Colonic mucosa (tissue), 4 donors: ENCODE measurements at places on chromosomes 2 and 18. TPM values are rescaled to one million over a fixed set of nuclear protein-coding genes. Genes with fewer than 3 reads are reported as not detected.

The AP1S3 gene
- 12.0 TPM for total RNA-seq

The RAB6C gene
- not detected for total RNA-seq

The FAM168B gene
- total RNA-seq = 82.6 TPM

- H3K36me3 ChIP-seq = no peaks in the 10 kb centered on the region
- no peak overlapping the region for H3K27ac ChIP-seq
- no peak for DNase-seq
- no peak overlapping the region for H3K4me3 ChIP-seq
- no peaks in the 10 kb centered on the region for H3K27me3 ChIP-seq
Observed at GRCh38 chr2:23135481-23136100, 249.4 kb upstream of the KLHL29 start.

DNA sequence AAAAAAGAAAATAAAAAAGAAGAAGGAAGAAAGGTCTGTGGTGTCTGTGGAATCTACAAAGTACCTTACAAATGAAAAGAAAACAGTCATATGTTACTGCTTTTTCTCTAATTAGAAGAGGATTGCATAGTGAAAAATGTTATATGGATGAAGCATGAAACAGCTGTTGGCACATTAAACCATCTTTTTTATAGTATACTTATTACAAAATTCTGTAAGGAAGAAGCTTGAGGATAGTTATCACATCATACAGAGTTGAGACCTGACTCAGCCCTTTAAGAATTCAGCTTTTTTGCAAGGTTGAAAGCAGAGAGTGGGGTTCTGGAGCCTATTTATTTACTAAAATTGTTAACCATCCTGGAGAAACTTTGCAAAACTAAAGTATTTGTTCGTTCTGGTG, 222.7 kb downstream of the PHLPP1 start:
- no peaks in the 10 kb centered on the region for H3K27me3 ChIP-seq
- no peak overlapping the region for H3K4me3 ChIP-seq
- no peaks in the 10 kb centered on the region for H3K36me3 ChIP-seq

DNA sequence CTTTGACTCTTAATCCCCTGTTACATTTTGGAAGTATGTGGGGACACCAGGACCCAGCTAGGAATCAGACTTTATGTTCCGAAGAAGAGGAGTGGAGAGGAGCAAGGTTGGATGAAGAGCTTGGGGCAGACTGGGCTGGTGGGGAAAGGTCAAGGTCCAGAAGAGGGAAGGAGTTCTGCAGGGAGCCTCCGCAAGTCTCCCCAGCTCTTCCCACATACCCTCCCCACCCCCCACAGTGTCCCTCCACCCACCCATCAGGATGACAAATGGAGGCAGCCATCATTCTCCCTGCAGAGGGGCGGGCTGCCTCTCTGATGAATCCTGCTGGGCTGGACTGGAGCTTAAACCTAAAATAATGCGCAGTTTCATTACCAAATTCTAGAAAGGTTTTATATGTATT, 77.2 kb downstream of the ACKR3 start:
- no peaks in the 10 kb centered on the region for H3K36me3 ChIP-seq
- no peak overlapping the region for H3K4me3 ChIP-seq
- H3K4me1 ChIP-seq = no peaks in the 10 kb centered on the region
- no peaks in the 10 kb centered on the region for H3K27me3 ChIP-seq
- H3K27ac ChIP-seq = no peak overlapping the region

DNA sequence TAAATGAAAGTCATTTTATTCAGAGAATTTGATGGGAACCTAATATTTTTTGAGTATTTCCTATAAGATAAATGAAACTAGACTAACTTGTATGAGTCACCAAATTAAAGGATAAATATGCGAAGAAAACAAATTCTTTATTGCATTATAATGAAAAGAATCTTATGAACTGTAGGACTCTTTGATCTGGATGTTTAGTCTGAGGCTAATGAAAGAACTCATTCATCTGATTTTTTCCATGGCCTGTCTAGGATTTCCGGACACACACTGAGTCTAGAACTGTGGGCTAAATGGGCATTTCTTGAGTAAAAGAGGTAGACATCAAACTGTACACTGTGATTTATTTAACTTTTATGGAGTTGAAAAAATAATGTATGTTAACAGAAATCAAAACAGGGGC, 43.0 kb downstream of the ZNF519 start:
- DNase-seq = no peak
- no peak overlapping the region for H3K4me3 ChIP-seq
- no peak overlapping the region for H3K27ac ChIP-seq
- no peaks in the 10 kb centered on the region for H3K27me3 ChIP-seq
- no peaks in the 10 kb centered on the region for H3K4me1 ChIP-seq

DNA sequence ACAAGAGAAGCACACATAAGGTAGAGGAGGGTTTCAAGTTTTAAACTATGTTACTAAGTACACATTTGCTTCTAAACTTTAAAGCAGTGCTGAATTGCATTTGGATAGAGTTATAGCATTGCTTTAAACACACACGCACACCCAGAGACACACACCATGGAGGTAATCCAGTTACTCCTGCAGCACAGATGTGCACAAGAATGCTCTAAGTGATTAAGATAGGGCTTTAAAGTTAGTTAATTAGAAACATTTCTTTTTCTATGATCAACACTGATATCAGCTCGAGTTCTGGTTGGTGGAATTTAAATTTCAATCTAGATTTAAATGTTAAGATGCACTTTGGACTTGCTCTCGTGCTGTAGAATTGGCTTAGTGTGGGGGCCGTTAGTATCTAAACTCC, 492.3 kb downstream of the ZEB2 start:
- no peaks in the 10 kb centered on the region for H3K27me3 ChIP-seq
- no peaks in the 10 kb centered on the region for H3K4me1 ChIP-seq
- no peak overlapping the region for H3K4me3 ChIP-seq
- no peak for DNase-seq
- no peaks in the 10 kb centered on the region for H3K36me3 ChIP-seq

DNA sequence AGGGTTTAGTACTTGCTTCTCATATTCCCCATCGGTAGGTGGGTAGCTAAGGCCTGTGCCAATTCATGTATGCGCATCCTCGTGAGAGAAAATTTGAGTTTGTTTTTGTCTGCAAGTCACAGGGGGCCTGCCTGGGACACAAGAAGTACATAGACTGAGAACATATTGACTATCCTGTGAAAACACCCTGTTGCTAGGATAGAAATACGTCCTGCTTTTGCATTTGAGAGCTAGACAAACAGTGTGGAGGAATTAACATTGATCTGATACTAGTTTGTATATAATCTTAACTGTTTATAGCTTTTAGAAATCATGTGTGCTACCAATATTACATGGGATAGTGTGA, 10.9 kb downstream of the WDR7 start:
- H3K27me3 ChIP-seq = no peaks in the 10 kb centered on the region
- no peak for DNase-seq
- H3K36me3 ChIP-seq = no peaks in the 10 kb centered on the region
- H3K4me1 ChIP-seq = peaks cover 7% of the 10 kb centered on the region
- no peak overlapping the region for H3K4me3 ChIP-seq

- H3K4me3 ChIP-seq = no peak overlapping the region
- H3K36me3 ChIP-seq = no peaks in the 10 kb centered on the region
- H3K27me3 ChIP-seq = no peaks in the 10 kb centered on the region
- no peaks in the 10 kb centered on the region for H3K4me1 ChIP-seq
Observed at GRCh38 chr2:173149491-173149890, 73.8 kb downstream of the MAP3K20 start.
